ENCODE measurements at places on chromosomes 2 and 18.

DNA sequence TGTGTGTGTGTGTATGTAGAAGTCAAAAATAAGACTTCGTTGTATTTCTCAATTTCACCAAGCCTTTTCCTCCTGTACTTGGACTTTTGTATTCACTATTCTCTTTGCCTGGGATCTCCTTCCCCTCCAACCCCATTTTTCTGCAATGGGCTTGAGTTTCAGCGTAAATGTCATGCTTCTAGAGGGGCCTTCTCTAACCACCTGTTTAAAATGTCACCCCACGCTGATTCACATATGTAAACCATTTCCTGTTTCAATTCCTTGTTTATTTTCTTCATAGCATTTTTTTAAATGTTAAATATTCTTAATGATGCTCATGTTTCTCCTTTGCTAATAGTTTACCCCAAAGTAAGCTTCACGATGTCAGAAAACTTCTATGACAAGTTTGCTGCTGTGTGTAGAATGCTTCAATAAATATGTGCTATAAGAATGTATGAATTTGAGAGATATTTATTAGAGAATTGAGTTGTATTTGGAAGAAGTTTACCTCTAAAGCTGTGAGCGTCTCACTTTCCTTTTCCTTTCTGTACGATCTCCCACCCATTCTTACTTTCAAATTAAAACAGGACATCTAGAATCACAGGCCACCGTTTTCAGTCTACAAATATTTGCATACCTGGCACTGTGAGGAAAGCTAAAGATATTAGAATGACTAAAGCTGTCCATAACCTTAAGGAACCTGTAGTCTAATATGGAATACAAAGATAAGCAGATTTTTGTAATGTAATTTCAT is 762.4 kb downstream of the LRRTM4 start:
- no peak for DNase-seq

DNA sequence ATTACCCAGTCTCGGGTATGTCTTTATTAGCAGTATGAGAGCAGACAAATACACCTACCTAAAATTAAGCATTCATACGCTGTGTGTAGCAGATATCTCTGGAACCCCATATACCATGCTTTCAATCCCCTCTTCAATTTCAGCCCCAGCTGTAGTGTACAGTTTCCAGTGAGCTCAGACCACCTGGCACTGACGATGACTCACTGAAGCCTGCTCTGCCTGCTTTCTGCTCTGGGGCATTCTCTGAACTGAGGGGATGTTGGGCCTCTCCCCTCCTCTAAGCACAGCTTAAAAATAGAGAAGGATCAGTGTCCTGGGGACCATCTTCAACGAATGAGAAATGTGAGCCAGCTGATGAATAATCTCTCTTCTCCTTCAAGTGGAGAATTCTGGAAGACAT is 8.7 kb upstream of the CCL20 start:
- no peak for DNase-seq

GRCh38 chr2:221304916-221305315 is 267.2 kb downstream of the EPHA4 start:
- DNase-seq = no peak

- no peak for DNase-seq
These were observed 209.1 kb downstream of the KCNH7 start for GRCh38 chr2:162629499-162629898.

GRCh38 chr2:25313711-25314513 is 27.8 kb downstream of the DNMT3A start:
- no peak for DNase-seq

GRCh38 chr2:98396745-98397355 is 47.8 kb upstream of the INPP4A start:
- DNase-seq = no peak

DNA sequence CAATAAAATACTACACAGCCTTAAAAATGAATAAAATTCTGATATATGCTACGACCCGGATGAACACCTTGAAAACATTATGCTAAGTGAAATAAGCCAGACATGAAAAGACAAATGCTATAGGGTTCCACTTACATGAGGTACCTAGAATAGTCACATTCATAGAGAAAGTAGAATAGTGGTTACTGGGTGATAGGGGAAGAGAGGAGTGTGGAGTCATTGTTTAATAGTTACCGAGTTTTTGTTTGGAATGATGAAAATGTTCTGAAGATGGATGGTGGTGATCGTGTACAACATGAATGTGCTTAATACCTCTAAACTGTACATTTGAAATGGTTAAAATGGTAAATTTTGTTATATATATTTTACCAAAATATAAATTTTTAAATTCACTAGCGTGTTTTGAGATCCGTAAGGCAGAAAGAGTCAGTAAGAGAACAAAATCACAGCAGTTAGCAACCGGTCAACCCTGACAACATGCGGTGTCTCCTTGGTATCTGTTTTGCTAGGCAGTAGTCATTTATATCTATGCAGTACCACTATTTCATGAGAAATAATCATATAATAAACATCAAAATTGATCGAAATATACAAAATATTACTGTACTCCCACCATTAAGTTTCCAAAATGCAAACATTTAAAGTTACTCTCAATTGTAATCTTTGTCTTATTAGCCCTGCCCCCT is 11.1 kb downstream of the SCN9A start:
- DNase-seq = no peak

GRCh38 chr18:79682894-79683625 is 3.5 kb downstream of the CTDP1 start:
- DNase-seq = no peak

DNA sequence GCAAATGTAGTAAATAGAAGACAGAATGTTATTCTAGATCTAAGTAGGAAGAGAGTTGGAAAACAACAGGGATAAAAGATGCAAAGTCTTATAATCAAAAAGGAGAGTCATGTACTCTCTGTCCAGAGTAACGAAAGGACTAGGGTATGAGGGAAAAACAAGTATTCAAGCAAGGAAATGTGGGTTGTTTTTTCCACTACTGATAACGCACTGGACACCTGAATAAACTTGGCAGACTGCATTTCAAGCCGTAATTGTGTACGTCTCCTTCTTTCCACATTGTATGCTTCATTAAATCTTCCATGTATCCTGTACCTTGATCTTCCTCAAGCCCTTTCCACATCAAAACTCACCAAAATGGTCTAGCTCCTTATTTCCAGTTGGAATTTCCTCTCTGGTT is 420.6 kb downstream of the ZEB2 start:
- DNase-seq = no peak

DNA sequence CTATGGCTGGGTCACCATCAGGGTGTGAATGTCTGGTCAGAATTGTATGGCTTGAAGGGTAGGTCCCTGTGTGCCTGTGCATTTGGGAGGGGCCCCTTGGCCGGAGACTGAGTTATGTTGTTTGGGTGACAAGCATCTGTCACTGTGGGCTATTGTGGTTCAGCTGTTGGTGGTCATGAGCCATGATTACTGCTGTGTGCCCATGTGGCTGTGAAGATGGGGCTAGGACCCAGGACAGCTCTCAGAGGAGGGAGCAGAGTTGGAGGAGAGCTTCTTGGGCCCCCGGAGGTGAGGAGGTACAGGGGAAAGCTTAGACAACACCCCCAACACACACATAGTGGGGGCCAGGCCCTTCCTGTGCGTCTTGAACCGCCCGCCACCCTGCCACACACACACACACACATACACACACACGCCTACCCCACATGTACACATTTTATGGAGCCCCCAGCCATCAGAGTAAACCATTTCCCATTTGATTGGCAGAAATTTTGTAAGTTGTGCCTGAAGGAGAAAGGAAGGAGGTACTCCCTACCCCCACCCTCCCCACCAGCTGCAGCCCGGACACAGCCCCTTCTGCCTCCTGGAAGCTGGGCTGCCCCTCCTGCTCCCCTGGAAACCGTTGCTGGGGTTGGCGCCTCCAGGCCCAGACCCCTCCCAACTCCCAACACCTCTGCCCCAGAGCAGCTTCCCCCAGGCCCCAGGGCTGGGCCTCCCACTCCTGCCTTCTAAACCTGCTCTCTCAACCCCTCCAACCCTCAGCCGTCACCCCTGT is 2.0 kb downstream of the GAREM2 start:
- no peak for DNase-seq

DNA sequence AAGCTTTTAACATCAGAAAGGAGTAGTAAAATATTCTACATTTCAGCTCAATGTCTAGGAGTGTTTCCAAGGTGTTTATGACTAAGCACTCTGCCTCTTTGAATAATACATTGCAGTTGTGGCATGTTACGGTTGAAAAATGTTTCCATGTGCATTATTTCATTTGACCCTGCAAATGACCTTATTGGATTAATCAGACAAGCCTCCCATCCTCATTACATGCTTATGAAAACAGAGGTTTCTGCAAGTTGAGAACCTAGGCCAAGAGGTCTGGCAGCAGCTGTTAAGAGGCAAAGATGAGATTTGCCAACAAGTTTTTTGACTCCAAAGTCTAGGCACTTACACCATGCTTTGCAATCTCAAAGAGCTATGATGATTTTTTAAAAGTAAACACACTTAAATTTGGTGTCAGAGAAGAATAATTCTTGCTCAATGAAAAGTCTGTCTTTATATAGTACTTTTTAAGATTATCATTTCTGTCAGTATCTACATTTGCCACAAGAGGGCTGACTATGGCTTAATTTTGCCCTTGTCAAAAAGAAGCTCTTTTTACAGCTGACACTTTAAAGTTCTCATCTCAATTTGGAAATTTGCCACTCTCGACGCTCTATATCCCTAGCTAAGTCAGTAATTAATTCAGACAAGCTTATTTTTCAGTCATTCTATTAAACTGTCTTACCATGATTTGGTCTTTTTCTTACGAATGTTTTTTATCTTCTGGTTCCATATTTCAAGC is 260.6 kb downstream of the PAX3 start:
- DNase-seq = no peak

DNA sequence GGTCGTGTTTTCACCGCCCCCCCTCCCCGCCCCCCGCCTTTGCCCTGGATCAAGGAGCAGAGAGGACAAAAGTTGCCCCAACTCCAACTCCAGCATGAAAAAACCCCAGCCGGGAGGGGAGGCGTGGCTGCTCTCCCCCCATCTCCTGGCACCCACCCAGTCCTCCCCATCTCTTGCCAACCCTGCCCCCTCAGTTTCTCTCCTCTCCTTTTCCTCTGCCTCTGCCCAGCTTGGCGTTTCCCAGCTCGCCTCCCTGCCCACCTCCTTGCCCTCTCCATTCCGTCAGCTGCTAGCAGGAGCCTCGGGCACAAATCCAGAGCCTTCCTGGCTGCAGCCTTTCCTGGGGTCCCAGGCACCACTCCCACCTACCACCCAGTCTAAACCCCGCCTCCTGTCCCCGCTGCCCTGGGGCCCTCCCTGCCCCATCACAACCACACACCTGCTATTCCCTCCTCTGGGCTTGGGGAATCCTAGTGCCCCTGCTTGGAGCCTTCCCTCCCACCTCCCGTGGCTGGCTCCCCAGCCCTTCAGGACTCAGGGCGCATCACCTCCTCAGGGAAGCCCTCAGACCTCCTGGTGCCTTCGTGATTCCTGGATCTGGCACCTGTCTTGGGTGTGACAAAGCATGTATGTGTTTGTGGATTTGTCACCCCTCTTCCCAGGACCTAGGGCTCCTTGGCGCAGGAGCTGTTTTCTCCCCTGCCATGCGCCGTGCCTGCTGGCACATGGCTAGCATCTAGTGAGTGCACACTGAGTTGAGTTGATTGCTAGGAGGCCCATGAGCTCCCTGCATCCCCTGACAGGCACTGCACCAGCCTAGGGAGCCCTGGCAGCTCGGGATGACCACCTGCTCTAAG is 209.1 kb downstream of the TFCP2L1 start:
- DNase-seq = no peak

DNA sequence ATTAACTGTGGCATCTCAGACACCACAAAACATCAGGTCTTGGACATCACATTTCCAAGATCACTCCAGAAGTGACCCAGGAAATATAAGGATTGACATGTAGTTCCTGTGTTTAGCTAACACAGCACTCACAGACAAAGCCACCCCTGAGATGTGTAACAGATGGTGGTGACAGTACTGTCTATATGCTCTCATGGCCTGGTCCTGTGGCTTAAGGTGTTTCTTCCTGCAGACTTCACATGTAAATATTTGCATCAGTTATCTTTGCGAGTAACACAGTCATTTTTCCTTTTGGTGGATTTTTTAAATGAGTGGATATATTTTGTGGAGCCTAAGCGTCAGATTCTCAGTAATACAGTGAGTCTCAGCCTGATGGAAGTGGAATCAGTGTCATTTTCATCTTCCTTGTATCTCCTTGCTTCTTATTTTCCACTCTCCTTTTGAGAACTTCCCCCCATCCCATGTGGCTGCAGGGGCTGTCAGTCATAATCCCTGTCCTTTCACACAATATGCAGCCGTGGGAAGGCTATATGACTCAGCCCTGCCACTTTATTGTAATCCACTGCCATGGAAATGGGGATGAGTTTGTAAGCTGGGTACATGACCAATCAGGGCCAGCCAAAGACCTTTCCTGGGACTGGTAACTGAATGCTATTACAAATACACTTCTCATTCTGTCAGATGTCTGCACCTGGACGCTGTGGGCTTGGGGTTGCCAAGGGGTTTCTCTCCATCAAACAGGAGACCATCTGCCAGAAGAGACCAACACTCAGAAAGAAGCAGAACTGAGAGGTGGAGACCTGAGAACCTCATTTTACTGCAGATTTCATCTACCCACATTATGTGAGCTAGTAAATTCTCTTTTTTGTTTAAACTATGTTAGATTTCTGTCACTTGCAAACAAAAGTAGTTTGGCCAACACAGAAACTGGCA is 74.3 kb downstream of the ICOS start:
- DNase-seq = no peak

DNA sequence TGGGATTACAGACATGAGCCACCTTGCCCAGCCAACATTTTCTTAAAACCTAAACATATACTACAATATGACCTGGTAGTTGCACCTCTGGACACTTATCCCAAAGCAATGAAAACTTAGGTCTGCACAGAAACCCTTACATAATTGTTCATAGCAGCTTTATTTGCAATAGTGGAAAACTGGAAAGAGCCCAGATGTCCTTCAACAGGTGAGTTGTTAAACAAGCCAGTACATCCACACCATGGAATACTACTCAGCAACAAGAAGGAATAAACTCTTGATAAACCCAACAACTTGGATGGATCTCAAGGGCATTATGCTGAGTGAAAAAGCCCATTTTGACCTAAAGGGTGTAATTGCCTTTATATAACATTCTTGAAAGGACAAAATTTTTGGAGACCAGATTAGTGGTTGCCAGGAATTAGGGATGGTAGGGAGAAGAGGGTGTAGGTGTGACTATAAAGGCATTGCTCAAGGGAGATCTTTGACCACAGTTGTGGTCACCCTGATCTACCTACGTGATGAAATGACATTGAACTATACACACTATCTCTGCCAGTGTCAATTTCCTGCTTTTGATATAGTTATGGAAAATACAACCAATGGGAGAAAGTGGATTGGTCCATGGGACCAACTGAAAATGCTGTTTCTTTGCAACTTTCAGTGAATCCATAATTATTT is 11.9 kb upstream of the AMMECR1L start:
- no peak for DNase-seq

DNA sequence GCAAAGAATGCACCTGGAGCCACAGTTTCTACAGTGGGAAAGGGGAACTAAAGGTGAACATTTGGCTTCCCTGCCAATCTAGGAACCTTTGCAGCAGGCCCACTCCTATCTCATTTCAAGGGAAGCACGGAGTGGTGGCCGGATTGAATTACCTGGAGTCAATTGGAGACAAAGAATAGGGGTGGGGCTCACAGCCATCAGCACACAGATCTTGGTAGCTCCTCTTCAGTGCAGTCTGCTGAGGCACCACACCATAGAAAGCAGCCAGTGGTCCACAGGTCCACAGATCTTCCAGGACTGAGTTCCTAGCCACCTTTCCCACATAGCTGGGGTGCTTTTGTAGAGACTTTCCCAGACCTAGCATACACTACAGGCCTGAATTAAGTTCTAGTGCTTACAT is 43.5 kb upstream of the NXPH2 start:
- no peak for DNase-seq
